ENCODE measurements at places on chromosomes 6 and 20.

DNA sequence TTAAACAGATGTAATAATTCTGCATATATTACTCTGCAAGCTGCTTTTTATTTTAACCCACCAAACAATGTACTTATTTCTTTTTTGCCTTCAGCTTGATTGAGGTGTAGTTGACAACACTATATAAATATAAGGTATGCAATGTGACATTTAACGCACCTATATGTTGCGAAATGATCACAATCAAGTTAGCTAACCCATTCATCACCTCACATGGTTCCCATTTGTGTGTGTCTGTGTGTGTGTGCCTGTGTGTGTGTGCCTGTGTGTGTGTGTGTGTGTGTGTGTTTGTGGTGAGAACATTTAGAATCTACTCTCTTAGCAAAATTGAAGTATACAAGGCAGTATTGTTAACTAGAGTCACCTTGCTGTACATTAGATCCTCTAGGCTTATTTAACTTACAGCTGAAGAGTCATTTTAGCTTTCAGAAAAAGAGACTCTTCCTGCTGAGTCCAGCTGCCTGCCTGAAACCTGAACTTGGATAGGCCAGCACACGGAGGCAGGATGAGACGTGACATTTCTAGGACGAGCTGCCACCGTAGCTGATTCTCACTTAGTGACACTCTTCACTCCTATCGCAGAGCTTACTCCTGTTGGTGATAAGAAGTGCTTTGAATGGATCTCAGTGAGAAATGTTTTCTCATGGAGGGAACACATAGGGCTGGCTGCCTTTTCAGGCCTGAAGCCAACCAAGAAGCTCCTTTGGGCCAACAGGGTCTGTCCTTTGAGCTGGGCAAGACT, 126.5 kb upstream of the RIPOR2 start:
- H3K4me3 ChIP-seq: no peak overlapping the region
- H3K27ac ChIP-seq: no peak overlapping the region
- H3K4me1 ChIP-seq: no peaks in the 10 kb centered on the region
- DNase-seq: no peak
- no peaks in the 10 kb centered on the region for H3K27me3 ChIP-seq
- no peaks in the 10 kb centered on the region for H3K36me3 ChIP-seq

GRCh38 chr20:36802326-36803222, 29.0 kb upstream of the DSN1 start:
- H3K4me1 ChIP-seq: no peaks in the 10 kb centered on the region
- no peak overlapping the region for H3K27ac ChIP-seq
- no peak for DNase-seq
- H3K27me3 ChIP-seq: no peaks in the 10 kb centered on the region

DNA sequence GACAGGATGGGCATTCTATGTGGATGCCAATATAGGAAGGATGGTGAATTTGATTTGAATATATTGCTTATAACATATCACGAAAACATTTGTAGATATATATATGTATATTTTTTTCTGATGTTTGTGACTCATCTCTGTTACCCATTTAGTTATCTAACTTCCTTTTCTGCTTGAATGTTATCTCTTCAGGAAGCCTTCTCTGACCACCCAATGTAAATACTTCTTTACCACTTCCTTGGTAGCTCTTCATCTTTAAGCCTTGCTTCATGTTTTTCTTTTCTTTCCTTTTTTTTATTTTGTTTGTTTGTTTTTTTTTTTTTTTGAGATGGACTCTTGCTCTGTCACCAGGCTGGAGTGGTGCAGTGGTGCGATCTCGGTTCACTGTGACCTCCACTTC, 260.5 kb upstream of the EPHA7 start:
- H3K27ac ChIP-seq: no peak overlapping the region
- no peak overlapping the region for H3K4me3 ChIP-seq
- no peaks in the 10 kb centered on the region for H3K36me3 ChIP-seq
- H3K4me1 ChIP-seq: no peaks in the 10 kb centered on the region
- H3K27me3 ChIP-seq: no peaks in the 10 kb centered on the region
- DNase-seq: no peak

- H3K4me1 ChIP-seq: no peaks in the 10 kb centered on the region
- no peak overlapping the region for H3K4me3 ChIP-seq
- no peak overlapping the region for H3K27ac ChIP-seq
- no peaks in the 10 kb centered on the region for H3K27me3 ChIP-seq
- H3K36me3 ChIP-seq: no peaks in the 10 kb centered on the region
These were observed 27.1 kb downstream of the F13A1 start for GRCh38 chr6:6293317-6293716.

- no peak for DNase-seq
- H3K36me3 ChIP-seq: peaks cover 12% of the 10 kb centered on the region
These were observed 295.6 kb downstream of the ZFAND3 start for GRCh38 chr6:38114976-38115625.

GRCh38 chr6:42441697-42442081, 10.0 kb downstream of the TRERF1 start:
- peak overlapping the region; percentile 72 for H3K27ac ChIP-seq
- no peaks in the 10 kb centered on the region for H3K27me3 ChIP-seq
- H3K36me3 ChIP-seq: no peaks in the 10 kb centered on the region
- no peak overlapping the region for H3K4me3 ChIP-seq

DNA sequence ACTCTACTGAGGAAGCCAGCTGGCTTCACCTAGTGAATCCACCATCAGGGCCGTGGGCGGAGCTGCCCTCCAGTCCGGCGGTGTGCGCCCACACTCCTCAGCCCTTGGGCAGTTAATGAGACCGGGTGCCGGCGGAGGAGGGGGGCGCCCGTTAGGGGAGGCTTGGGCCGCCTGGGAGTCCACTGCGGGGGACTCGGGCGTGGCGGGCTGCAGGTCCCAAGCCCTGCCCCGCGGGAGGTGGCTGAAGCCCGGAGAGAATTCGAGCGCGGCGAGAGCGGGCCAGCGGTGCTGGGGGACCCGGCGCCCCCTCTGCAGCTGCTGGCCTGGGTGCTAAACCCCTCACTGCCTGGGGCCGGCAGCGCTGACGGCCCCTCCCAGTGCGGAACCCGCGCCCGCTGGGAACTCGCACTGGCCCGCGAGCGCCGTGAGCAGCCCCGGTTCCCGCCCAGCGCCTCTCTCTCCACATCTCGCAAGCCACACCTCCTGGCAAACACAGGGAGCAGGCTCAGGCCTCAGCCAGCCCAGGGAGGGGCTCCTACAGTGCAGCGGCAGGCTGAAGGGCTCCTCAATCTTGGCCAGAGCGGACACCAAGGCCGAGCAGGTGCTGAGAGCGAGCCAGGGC, 38.4 kb upstream of the GCNT2 start:
- no peak overlapping the region for H3K27ac ChIP-seq
- H3K4me1 ChIP-seq: no peaks in the 10 kb centered on the region
- H3K36me3 ChIP-seq: no peaks in the 10 kb centered on the region
- H3K27me3 ChIP-seq: no peaks in the 10 kb centered on the region

GRCh38 chr20:53216478-53216855, 244.3 kb downstream of the TSHZ2 start:
- no peaks in the 10 kb centered on the region for H3K36me3 ChIP-seq
- no peak overlapping the region for H3K27ac ChIP-seq
- H3K4me3 ChIP-seq: no peak overlapping the region
- DNase-seq: no peak

DNA sequence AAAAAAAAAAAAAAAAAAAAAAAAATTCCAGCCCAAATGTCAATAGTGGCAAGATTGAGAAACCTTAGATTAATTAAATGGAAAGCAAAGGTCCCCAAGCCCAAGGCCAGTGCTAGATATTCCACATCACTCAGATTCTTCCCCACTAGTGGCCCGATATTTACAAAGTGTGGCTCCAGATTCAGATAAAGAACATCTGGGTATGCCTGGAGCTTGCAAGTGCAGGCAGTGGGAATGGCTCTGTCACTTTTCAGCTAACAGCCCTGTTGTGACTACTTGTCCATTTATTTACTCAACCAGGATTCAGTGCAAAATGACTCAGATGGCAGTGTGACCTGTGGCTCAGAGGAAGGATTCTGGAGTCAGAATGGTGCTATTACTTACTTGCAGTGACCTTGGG, 8.2 kb upstream of the KCNB1 start:
- H3K27ac ChIP-seq: no peak overlapping the region
- H3K36me3 ChIP-seq: no peaks in the 10 kb centered on the region

DNA sequence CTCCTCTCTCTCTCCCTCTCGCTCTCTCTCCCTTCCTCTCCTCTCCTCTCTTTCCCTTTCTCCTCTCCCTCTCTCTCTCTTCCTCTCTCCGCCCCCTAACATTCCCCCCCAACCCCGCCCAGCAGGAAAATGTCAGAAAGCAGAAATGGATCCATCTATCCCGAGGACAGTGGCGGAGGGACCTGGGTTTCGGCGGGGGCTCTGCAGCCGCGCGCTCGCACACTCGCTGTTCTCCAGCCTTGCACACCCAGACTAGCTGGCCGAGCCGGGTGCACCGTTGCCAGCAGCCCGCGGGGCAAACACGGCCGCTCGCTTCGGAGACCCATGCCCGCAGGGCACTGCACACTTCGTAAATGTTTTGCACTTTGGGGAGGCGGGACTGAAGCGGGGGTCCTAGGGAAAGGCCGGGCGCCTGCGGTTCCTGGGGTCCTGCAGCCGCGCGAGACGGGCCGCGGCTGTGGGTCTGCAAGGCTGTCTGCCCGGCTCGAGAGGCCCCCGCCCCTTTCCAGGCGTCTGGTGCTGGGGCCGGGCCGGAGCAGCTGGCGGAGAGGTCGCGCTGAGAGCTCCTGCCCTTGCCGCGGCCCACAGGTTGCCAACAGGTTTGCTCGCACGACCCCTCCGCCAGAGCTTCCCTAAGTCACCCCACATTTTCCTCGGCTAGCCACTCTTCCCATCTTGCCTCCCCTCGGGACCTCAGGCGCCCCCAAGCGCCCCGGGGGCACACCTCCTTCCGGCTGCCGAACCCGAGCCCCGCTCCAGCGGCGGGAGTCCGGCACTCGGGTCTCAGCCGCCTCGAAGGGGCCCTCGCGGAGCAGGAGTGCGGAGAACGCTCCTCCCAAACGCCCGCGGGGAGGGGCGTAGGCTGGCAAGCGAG, 818 bp upstream of the MDGA1 start:
- DNase-seq: no peak
- peak overlapping the region; percentile 4 for H3K27ac ChIP-seq
- H3K4me3 ChIP-seq: peak overlapping the region; percentile 59
- no peaks in the 10 kb centered on the region for H3K27me3 ChIP-seq
- H3K4me1 ChIP-seq: peaks cover 30% of the 10 kb centered on the region
- H3K36me3 ChIP-seq: no peaks in the 10 kb centered on the region

GRCh38 chr6:131787766-131788712, 19.8 kb upstream of the ENPP1 start:
- no peaks in the 10 kb centered on the region for H3K4me1 ChIP-seq
- DNase-seq: no peak
- H3K4me3 ChIP-seq: no peak overlapping the region
- H3K27me3 ChIP-seq: no peaks in the 10 kb centered on the region

GRCh38 chr6:111087106-111087835, at the start of gene SLC16A10:
SLC16A10 (plus strand) TSS chr6:111087503; CDS start chr6:111087753, 250 bp downstream.
- peaks cover 8% of the 10 kb centered on the region for H3K4me1 ChIP-seq
- no peaks in the 10 kb centered on the region for H3K27me3 ChIP-seq
- peak within 1 kb of the TSS; percentile 54 for H3K4me3 ChIP-seq
- DNase-seq: peak; percentile 70
- no peaks in the 10 kb centered on the region for H3K36me3 ChIP-seq

- no peak for DNase-seq
- H3K27me3 ChIP-seq: no peaks in the 10 kb centered on the region
- no peak overlapping the region for H3K27ac ChIP-seq
- peaks cover 9% of the 10 kb centered on the region for H3K36me3 ChIP-seq
- no peak overlapping the region for H3K4me3 ChIP-seq
These were observed 18.2 kb downstream of the FBXL4 start for GRCh38 chr6:98929498-98930060.

- H3K27ac ChIP-seq: no peak overlapping the region
- H3K4me3 ChIP-seq: no peak overlapping the region
- no peak for DNase-seq
- H3K27me3 ChIP-seq: no peaks in the 10 kb centered on the region
- H3K4me1 ChIP-seq: no peaks in the 10 kb centered on the region
- H3K36me3 ChIP-seq: no peaks in the 10 kb centered on the region
These were observed 155.2 kb downstream of the PACRG start for GRCh38 chr6:162882801-162883481.

DNA sequence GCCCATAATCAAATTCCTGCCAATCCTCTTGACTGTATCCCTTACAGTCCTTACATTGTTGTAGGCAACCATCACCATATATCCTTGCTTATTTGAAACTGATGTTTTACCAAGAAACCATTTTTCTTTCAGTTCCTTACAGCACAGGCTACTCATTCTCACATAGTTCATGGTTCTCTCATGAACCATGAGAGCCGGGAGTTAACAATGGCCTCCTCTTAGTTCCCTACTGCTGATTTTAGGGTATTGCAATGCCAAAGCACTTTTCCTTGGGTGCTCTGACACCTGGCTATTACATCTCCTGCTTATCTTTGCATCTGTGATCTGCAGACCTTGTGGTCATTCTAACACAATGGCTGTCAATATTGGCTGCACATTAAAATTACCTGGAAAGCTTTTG, 133.4 kb downstream of the MYB start:
- H3K4me3 ChIP-seq: no peak overlapping the region
- no peak overlapping the region for H3K27ac ChIP-seq
- no peaks in the 10 kb centered on the region for H3K27me3 ChIP-seq
- H3K36me3 ChIP-seq: peaks cover 5% of the 10 kb centered on the region
- H3K4me1 ChIP-seq: peaks cover 5% of the 10 kb centered on the region

DNA sequence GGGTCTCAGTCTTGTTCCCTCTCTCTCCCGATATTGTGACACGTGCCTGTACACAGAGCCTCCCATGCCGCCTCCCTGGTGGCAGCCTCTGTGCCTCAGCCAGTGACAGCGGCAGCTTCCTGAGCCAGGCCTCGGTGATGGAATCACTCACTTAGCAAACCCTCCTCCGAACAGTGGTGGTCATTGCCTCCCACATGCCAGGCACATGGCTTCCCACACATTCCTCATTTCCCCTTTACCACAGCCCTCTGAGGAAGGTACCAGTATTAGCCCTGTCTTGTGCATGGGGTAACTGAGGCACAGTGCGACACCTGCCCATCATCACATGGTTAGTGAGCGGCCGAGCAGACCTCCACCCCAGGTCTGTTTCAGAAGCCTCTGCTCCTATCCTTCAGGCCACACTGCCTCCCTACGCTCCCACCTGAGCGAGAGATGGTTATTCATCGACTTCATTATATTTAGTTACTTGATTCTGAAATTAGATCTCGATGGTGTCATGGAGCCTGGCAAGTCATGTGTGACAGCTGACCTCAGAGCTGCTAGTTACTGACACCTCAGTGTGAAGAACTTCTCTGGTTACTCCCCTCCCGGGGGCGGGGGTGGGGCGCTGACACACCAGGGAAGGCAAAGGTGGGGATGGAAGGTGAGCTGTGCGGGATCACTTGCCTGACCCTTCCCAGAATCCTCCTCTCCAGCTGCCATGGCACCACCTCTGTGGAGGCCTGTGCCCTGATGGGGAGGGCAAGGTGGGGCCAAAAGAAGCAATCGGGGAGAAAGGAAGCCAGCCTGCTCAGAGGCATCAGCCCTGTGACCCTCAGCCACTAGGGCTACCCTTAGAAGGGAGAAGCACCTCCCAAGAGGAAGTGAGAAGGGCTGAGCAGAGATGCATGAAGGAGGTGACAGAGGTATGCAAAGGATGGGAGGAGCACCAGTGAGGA, 17.9 kb downstream of the MDGA1 start:
- DNase-seq: no peak
- H3K36me3 ChIP-seq: no peaks in the 10 kb centered on the region
- H3K27ac ChIP-seq: peak overlapping the region; percentile 60

GRCh38 chr6:29667158-29667557, 10.3 kb downstream of the MOG start:
- no peaks in the 10 kb centered on the region for H3K27me3 ChIP-seq
- no peaks in the 10 kb centered on the region for H3K4me1 ChIP-seq
- no peak for DNase-seq
- H3K4me3 ChIP-seq: no peak overlapping the region
- H3K27ac ChIP-seq: peak overlapping the region; percentile 25

GRCh38 chr6:51137777-51138176, 319.1 kb downstream of the TFAP2B start:
- no peaks in the 10 kb centered on the region for H3K27me3 ChIP-seq
- no peak overlapping the region for H3K4me3 ChIP-seq
- no peak overlapping the region for H3K27ac ChIP-seq
- DNase-seq: no peak
- no peaks in the 10 kb centered on the region for H3K4me1 ChIP-seq

All from right atrium auricular region (tissue), 2 donors.